ENCODE measurements at places on chromosomes 7 and 10. TPM values are rescaled to one million over a fixed set of nuclear protein-coding genes. Genes with fewer than 3 reads are reported as not detected.

Gene LIPJ
- total RNA-seq, result not detected

Gene MORN4
- 5.8 TPM for total RNA-seq

Gene SEMA3A
- 193 TPM for total RNA-seq

Gene GALNT17
- total RNA-seq, result 0.49 TPM

Gene GATA3
- not detected for total RNA-seq

Gene EIF5AL1
- total RNA-seq, result 0.49 TPM

Gene IDE
- 35.7 TPM for total RNA-seq

Gene DEPP1
- total RNA-seq, result 35.7 TPM

Gene DDC
- total RNA-seq, result not detected

Gene DIP2C
- total RNA-seq, result 23.0 TPM

Gene MAGI2
- 13.8 TPM for total RNA-seq

Gene NEBL
- not detected for total RNA-seq

Gene EPO
- total RNA-seq, result not detected

Gene SLC13A4
- 0.16 TPM for total RNA-seq

Gene MSMB
- total RNA-seq, result not detected
